NCI-H1417 treated with DMSO at 0.1 percent for 48 hours (cell line): ENCODE measurements at places on chromosomes 12 and 14.
A peak's percentile ranks its signal among the peaks of the same experiment; 100 is the strongest.

- no peak for DNase-seq
Measured at GRCh38 chr12:74752215-74752614, 214.6 kb downstream of the ATXN7L3B start.

- peak; percentile 6 for DNase-seq
Measured at GRCh38 chr14:45526715-45527549, 273.9 kb upstream of the MIS18BP1 start.

GRCh38 chr12:24838531-24838950, 110.4 kb downstream of the BCAT1 start:
- no peak for DNase-seq

GRCh38 chr14:55221186-55221585, 29.8 kb upstream of the DLGAP5 start:
- DNase-seq, result no peak

GRCh38 chr12:96401076-96401871, 1.0 kb upstream of the CDK17 start:
- no peak for DNase-seq

- DNase-seq, result no peak
Measured at GRCh38 chr12:51025338-51025835, 797 bp downstream of the SLC11A2 start.

DNA sequence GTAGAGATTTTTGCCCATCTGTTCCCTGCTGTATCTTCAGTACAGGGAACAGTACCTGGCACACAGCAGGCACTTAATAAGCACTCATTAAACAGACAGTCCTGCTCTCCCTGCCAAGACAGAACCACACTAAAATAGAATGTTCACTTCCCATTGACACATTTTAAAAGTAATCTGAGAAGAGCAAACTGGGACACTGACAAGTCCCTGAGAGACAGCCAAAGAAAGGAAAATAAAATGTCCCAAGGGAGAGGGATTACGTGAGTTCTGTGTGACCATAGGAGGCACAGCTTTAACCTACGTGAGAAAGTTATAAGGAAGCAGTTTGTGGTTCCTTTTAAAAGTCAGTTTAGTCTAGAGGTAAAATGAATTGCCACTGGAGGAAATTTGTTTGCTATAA, 43.9 kb upstream of the SYCP3 start:
- no peak for DNase-seq

DNA sequence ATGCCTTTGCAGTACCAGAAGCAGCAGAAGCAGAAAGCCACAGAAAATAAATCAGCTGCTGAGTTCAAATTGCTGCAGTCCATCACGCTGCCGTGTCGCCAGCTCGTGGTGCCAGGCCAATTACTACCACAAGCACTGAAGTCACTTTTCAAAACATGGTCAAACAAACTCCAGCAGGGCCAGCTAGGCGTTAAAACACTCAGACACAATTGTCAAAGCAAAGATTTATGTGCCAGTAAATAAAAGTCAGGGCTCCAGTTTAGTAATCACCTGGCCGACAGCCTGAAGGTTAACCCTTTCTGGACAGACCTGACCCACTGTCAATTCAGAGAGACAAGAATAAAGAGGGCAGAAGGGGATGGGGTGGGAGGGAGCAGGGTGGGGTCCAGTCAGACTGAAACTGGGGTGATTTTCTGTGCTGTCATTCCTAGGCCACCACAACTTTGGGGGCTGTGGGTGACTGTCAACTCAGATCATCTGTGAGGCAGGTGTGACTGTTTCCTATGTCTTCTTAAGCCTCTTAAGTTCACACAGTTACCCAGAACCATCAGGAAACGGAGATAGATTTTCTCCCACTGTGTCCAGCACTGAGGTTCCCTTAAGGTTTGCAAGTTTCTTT, 109.8 kb upstream of the FUT8 start:
- DNase-seq, result peak; percentile 66

DNA sequence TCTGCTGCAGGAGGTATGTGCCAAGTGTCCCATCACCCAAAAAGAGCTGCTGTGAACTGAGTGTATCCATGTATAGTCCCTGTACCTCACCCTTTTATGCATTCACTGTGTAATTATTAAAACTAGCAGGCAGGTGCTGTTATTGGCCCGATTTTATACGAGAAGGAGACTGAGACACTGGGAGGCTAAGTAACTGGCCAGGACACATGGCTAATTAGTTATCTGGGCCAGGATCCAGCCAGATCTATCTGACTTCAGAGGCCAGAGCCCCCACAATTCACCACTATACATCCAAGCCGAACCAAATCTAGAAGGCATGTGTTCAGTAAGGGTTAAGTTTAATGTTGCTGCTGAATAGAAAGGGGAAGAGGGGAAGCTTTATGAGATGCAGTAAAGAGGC, 73.4 kb downstream of the FRMD6 start:
- no peak for DNase-seq

DNA sequence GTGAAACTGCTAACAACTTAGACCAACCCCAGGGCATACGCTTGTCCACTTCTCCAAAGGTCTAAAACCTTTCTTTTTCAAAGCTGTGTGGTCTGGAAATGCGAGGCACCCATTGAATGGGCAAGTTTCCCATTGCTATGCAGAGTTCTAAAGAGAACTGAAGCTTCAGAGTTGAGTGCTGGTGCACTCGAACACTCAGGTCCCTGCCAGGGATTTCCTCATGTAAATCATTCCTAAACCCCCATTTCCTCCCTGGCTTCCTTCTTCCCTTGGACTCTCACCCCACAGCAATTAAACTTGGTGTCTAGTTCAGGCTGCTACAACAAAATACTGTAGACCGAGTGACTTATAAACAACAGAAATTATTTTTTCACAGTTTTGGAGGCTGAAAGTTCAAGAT, 2.2 kb upstream of the PXN start:
- no peak for DNase-seq

DNA sequence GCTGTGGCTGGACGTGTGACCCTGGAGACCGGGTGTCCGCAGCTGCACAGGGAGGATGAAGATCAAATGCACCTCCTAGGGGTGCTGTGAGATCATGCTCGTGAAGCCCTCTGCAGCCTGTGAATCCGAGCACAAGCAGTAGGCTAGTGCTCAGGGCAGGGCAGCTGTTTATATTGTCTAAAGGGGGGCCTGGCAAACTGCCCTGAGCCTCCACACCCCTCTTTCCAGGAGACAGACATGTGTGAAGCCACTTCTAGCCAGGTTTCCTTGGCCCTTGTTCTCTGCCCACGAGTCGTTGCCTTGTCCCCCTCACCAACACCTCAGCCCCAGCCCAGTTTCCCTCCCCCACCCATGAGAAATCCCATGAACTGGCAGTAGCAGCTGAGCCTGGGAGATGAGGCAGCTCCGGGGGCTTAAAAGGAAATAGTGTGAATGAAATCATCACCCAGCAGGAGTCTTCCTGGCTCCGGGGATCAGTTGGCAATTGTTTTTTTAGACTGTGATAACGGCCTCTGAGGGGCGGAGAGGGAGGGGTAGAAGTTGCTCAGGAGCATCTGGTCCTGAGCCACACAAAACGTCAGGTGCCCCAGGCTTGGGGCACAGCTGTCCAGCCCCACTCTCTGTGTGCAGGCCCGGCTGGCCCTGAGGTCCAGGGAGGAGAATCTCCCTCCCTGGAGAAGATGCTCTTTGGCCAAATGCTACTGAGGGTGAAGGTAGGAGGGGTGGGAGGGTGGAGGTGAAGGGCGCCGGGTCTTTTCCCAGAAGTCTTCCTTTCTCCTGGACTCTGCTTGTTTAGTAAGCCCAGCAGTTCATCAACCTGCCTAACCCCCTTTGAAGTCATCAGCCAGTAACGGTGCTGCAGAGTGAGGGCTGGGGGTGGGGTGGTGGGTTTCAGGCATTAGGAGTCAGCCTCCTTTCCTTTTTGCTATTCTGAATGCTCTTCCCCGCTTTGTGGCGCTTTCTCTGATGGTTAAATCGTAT, 4.0 kb downstream of the FGF6 start:
- peak; percentile 35 for DNase-seq

DNA sequence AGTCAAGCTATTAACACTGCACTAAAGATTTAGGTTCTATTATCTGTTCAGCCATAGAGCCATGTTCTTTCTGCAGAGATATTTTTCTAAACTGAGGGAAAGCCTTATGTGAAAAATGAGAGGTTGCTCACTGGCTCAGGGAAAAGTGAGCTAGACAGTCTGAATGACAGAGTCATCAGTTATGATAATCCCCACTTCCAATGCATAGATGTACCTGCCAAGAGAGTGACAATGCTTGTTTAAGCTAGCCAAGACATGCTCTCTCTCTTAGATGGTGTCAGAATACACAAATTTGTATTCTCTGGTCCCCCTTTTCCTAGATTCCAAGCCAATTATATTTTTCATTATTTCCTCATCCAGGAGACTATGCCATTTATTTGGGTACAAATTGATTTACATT, 176.9 kb upstream of the FRMD6 start:
- no peak for DNase-seq

DNA sequence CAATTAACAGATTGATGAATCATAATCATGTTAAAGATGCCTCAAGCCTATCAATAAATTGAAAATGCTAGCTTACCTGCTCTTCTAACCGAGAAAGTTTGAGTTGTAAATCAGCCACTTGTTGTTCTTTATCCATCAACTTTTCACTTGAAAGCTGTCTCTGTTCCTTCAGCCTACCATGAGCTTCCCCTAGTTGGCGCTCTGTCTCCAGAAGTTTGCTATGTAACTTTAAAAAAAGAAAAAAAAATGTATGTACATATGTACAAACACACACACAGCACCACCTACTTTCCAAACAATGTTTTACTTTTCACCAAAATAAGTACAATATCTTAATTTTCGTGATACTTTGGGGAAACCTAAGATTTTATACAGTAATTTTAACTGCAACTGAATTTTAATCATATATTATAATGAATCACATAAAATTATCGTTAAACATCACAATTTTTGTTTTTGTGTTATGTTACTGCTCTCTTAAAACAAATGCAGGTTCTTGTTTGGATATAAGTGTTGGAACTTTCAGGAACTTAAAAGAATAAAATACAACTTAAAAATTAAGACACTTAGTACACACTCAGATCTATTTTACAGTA, 101.2 kb downstream of the EEA1 start:
- DNase-seq, result no peak

DNA sequence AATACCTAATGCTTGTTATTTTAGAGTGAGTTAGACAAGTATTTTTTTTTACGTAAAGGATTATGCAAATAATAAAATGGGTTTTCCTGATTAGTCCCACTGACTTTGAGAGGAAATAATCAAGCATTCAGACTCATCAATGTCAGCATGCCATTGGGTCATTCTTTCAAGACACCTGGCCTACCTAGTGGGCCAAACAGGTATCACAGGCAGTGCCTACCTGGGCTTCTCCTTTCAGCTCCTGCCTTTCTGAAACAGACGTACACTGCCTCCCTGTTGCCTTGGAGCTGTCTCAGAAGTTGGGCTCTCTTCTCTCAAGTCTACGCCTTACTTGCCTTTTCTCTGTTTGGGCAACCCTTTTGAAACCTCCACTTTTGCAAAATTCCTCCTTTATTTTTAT, 545.6 kb downstream of the SNAPC1 start:
- DNase-seq, result no peak

GRCh38 chr14:101471723-101472517, 89.4 kb upstream of the DIO3 start:
- DNase-seq, result no peak

DNA sequence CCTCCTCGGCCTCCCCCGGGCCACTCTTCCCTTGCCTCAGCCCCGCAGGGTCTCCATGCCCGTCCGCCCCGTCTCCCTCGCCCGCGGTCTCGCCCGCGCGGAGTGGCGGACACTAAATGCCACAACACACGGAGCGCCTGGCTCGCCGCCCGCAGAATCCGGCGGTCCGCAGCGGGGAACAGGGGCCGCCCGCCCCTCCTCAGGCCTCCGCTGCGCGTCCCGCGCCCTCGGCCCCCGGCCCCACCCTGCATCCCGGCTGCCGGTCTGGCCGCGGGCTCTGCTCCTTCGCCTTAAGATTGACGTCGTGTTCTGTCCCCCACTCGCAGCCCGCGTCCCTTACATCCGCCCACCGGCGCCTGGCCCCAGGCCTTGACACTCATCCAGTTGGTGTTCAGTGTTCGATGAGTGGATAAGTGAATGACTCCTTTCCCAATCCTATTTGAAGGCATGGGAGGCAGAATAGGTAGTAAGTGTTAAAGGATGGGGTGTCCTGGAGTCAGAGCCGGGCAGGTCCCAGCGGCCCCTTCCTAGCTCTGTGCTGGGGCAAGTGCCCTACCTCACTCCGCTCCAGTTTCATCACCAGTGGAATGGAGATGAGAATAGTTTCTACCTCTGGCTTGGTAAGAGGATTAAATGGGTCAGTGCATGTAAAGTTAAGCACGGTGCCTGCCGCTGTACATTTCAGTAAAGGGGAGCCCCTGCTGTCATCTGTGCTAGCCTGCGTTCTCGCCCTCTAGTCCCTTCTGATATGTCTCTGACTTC, 622 bp downstream of the TECPR2 start:
- DNase-seq, result no peak

GRCh38 chr12:9899209-9899608, 17.9 kb downstream of the KLRF2 start:
- no peak for DNase-seq

DNA sequence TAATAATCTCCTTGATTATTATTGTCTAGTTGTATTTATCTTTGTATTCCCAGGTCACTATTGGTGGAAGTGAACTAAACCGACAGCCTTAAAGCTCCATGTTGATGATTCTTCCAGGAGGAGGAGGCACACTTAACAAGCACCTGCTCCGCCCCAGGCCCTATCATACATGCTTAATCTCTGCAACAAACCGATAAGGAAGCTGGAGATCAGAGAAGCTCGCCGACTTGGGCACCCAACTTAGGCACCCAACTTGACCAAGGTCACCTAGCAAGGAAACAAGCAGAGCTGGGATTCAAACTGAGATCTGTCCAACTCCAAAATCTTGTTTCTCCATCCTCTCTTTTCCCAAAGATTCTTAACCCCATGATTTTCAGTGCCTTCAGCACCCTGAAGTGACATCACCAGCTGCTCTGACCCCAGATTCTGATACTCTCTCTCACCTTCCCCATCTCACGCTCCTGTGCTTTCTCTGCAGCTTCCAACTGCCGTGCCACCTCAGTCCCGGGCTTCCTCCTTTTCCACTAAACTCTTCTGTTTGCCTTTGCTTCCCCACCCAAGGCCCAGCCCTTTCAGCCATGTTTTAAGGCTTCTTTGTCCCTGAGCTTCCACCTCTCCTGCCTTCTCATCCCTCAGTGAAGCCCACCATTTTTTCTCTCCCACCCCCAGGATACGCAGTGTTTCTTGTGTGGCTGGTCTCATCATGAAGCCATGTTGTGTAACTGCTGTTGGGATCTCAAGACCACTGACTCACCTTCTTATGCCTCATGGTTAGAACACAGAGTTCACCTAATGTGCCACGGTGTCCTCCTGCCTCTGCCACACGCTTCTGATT, 6.6 kb upstream of the KRT18 start:
- DNase-seq, result no peak
